Ascending aorta (tissue), 2 donors: ENCODE measurements at places on chromosomes 11 and 22. TPM values are rescaled to one million over a fixed set of nuclear protein-coding genes. Genes with fewer than 3 reads are reported as not detected.

MTMR3 gene
- total RNA-seq: 26.1 TPM

CEND1 gene
- not detected for total RNA-seq

NLRX1 gene
- total RNA-seq: 35.9 TPM

HEPHL1 gene
- total RNA-seq: not detected

PNPLA5 gene
- total RNA-seq: not detected

- H3K4me3 ChIP-seq: no peak overlapping the region
- no peak for DNase-seq
- H3K36me3 ChIP-seq: no peaks in the 10 kb centered on the region
These were observed 8.2 kb downstream of the ABCG4 start for GRCh38 chr11:119157063-119157462.

DNA sequence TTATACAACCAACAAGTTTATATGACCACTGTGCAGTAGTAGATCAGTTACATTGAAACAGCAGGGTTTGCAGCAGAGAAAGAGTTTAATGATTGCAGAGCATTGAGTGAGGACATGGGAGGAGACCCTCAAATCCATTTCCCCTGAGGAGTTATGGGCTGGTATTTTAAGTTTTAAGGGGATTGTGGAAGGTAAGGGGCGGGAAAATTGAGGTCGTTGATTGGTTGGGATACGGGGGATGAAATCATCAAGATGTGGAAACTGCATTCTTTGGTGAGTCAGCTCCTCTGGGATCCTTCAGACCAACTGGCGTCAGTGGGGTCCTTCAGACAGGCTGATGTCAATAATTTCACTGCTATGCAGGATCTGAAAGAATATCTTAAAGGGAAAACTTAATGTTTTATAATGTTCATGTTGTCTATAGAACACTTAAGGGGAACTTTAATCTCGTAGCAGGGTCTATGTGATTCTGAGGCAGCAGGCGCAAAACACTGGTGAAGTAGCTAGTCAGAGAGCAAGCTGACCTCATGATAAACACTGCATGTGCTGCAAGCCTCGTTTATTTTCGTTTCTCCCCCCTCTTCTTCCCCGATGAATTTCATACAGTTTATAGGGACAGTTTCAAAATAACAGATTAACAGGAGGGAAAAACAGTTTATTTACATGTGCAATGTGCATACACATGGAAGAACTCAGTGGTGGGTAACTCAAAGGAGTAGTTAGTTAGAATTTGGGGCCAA is 17.4 kb upstream of the BACE1-AS start:
- no peaks in the 10 kb centered on the region for H3K27me3 ChIP-seq
- H3K27ac ChIP-seq: no peak overlapping the region
- H3K4me3 ChIP-seq: no peak overlapping the region
- H3K36me3 ChIP-seq: peaks cover 21% of the 10 kb centered on the region
- no peak for DNase-seq

DNA sequence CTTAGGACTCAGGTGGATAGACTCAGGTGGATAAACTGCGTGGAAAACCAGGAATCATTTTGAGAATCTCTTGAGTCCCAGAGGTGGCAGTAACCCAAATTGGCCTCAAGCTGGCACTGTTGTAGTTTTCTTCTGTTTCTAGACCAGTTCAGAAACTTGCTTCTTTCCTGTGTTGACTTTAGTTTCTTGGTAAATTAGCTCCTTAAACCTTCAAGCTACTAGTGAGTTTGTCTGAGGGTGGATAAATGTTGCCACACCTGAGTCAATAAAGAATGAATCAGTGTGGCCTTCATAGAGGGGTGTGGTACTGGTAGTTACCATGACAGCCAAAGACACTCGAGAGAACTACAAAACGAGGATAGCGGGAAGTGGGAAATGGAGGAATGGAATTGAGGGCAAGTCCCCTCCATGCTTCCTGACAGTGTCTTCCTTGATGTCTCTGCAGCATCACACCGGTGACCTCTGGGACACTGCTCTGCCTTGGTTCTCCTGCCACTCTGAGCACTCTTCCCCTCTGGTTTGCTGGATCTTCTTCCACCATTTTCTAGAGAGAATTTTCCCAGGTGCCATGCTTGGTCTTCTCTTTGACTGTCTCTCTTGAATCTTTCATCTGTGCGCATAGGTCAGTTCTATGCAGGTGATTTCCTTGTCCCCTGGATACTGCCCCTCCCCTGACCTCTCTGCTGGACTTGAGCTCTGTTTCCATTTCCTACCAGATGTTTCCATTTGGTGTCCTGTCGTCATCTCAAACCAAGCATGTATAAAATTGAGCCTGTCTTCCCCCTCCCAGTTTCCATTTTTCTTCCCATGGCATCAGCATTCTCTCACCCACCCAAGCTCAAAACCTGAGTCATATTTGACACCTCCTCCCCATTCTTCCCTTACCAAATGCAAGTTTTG is 7.2 kb downstream of the POLD4 start:
- DNase-seq: no peak
- no peaks in the 10 kb centered on the region for H3K36me3 ChIP-seq
- no peaks in the 10 kb centered on the region for H3K27me3 ChIP-seq
- no peak overlapping the region for H3K4me3 ChIP-seq
- no peak overlapping the region for H3K27ac ChIP-seq

GRCh38 chr11:35478471-35479091 is 46.8 kb downstream of the PAMR1 start:
- H3K27me3 ChIP-seq: no peaks in the 10 kb centered on the region
- H3K36me3 ChIP-seq: no peaks in the 10 kb centered on the region
- no peak overlapping the region for H3K27ac ChIP-seq
- H3K4me1 ChIP-seq: no peaks in the 10 kb centered on the region

DNA sequence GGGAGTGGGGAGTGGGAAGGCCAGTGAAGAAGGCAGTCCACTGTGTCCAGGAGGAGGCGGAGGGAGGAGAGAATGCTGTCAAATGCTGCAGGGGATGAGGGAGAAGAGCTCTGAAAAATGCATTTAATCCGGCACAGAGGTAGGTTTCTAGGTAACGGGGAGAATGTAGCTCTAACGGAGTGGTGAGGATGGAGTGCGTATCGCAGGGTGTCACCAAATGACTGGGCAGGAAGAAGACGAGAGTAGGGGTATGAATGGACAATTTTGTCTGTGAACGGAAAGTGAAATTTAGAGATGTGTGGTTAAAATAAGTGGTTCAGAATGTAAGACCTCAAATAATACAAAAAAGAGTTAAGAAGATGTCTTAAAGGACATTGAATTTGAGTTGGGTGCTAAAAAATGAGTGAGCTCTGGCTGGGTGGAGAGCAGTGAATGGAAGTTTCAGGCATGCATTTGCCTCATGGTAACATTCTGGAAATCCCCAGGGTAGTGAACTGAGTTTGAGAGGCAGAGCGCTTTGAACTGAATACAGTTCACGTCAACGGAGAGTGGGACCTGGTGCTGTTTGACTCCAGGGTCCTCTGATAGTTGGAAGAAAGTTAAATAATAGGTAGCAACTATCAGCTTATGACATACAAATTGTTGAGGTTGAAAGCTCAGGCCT is 81.3 kb upstream of the CADM1 start:
- H3K36me3 ChIP-seq: no peaks in the 10 kb centered on the region
- no peak overlapping the region for H3K27ac ChIP-seq
- no peaks in the 10 kb centered on the region for H3K27me3 ChIP-seq
- DNase-seq: no peak

DNA sequence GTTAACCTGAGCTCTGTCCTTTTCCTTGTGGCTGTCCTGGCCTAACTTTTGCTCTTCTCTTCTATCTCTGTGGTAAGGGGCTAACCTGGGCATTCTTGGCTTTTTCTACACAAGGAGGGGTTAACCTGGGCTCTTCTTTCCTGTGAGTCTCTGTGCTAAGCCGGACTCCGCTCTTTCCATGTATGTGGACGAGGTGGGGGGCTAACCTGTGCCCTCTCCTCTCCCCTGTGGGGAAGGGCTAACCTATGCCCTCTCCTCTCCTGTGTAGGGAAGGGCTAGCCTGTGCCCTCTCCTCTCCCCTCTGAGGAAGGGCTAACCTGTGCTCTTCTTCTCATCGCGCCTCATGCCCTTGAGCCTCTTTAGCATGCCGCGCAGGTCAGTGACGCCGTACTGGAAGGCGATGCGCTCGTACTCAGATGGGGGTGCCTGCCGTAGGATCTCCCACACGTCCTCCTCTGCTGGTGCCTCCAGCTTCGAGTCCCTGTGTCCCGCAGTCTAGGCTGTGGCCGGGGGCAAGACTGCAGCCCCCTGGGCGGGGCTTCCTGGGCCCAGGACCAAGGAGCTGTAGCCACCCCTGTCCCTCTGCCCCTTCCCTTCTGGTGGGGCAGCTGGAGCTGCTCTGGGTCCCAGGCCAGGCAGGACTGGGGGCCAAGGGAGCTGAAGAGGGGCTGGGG is 6.5 kb downstream of the MYBPC3 start:
- H3K27ac ChIP-seq: no peak overlapping the region
- no peak overlapping the region for H3K4me3 ChIP-seq
- H3K27me3 ChIP-seq: no peaks in the 10 kb centered on the region
- H3K4me1 ChIP-seq: no peaks in the 10 kb centered on the region
- no peak for DNase-seq

- no peaks in the 10 kb centered on the region for H3K4me1 ChIP-seq
- no peaks in the 10 kb centered on the region for H3K36me3 ChIP-seq
- H3K27me3 ChIP-seq: no peaks in the 10 kb centered on the region
- H3K27ac ChIP-seq: no peak overlapping the region
- DNase-seq: no peak
- H3K4me3 ChIP-seq: no peak overlapping the region
These were observed 6.4 kb downstream of the BAIAP2L2 start for GRCh38 chr22:38104084-38104483.

GRCh38 chr11:13261591-13262061 is 16.0 kb upstream of the BMAL1 start:
- H3K27me3 ChIP-seq: no peaks in the 10 kb centered on the region
- DNase-seq: no peak
- H3K4me3 ChIP-seq: peak overlapping the region; percentile 4
- peaks cover 14% of the 10 kb centered on the region for H3K4me1 ChIP-seq
- H3K36me3 ChIP-seq: no peaks in the 10 kb centered on the region

DNA sequence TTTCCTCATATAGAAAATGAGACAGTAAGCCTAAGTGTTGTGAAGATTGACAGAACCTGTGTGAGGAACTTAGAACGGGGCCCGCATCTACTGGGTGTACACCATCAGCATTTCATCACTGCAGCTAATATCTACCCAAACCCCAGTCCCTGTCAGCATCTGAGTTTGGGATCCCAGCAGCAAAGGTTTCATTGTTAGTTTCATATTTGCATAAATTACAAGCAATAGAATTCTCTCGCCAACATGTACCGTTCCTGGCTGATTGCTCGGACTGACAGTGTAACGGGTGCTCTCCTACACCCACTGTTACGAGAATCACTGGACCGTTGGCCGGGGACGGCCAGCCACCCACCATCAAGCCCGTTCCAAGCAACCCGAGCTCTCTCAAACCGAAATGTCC is 10.4 kb upstream of the TMPRSS6 start:
- DNase-seq: no peak
- no peak overlapping the region for H3K4me3 ChIP-seq
- no peaks in the 10 kb centered on the region for H3K4me1 ChIP-seq
- H3K27ac ChIP-seq: no peak overlapping the region

GRCh38 chr11:111729071-111729830 is 36.9 kb downstream of the PPP2R1B start:
- H3K4me1 ChIP-seq: peaks cover 22% of the 10 kb centered on the region
- peak overlapping the region; percentile 46 for H3K27ac ChIP-seq
- no peak for DNase-seq
- H3K36me3 ChIP-seq: peaks cover 17% of the 10 kb centered on the region
